ENCODE measurements at places on chromosomes 2 and 18.

DNA sequence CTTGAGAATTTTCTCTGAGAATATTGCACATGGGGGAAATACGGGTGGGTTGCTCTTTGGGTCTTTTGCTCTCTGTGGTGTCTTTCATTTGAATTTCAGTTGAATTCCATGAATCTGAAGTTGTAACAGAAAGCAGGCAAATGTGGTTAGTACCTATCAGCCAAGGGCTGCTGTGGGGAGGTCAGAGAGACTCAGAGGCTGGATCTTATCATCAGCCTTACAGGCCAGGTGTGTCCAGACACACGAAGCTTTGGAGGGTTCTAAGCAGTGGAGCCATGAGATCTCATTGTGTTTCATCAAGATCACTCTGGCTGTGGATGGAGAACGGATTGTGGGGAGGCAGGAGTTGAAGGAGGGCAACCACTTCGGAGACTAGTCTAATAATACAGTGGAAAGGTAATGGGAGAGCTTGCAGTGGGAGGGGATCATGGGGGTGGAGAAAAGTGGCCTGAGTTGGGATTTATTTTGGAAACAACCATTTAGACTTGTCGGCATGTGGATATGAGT, 68.1 kb downstream of the GNAL start:
- no peak for DNase-seq

DNA sequence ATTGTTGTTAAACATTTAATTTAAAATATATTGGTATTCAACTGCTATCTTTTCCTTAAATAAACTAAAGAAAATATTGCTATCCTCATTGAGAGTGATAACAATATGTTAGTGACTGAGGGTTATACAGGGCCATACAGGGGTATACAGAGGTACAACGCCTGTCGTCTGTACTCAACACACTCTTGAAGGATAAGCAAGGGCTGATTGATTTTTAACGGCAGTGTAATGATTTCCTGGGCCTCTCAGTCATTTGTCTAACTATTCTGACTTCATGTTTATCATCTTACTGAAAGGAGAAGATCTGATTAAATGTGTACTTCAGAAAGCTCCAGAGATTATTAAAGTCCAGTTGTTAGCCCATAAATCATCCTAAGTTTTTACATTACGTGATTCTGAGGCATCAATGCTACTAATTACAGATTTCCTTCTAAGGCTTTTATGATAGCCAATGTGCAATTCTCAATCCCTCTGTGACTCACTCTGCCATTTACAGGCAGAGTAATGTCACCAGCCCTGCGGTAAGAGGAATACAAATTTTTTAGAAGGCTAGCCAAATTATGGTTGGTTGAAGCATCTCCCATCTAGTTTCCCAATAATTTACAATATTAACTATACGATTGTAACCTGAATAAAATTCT, 893.0 kb upstream of the CHAC2 start:
- no peak for DNase-seq

- no peak for DNase-seq
Observed at GRCh38 chr2:58594762-58595161, 353.6 kb upstream of the FANCL start.

- peak; percentile 6 for DNase-seq
Observed at GRCh38 chr2:162768656-162769055, 69.9 kb downstream of the KCNH7 start.

DNA sequence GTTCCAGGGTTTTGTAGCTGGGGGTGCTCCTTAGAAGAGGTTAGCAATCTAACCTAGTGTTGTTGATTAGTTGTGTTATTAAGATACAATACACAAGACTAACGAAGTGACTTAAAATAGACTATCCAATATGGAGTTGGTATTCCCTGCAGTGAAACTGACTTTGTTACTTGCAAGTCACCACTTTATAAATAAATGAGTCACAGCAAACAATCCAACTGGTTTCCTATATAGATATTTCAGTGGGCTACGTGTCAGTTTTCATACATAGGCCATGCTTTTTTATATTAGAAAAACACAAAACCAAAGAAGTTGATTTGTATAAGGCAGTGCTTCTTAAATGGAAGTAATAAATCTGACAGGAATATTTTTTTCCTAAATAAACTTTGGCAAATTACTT, 274.0 kb downstream of the CAMKMT start:
- DNase-seq, result no peak

- no peak for DNase-seq
Observed at GRCh38 chr2:23776021-23776420, 150.9 kb downstream of the ATAD2B start.

DNA sequence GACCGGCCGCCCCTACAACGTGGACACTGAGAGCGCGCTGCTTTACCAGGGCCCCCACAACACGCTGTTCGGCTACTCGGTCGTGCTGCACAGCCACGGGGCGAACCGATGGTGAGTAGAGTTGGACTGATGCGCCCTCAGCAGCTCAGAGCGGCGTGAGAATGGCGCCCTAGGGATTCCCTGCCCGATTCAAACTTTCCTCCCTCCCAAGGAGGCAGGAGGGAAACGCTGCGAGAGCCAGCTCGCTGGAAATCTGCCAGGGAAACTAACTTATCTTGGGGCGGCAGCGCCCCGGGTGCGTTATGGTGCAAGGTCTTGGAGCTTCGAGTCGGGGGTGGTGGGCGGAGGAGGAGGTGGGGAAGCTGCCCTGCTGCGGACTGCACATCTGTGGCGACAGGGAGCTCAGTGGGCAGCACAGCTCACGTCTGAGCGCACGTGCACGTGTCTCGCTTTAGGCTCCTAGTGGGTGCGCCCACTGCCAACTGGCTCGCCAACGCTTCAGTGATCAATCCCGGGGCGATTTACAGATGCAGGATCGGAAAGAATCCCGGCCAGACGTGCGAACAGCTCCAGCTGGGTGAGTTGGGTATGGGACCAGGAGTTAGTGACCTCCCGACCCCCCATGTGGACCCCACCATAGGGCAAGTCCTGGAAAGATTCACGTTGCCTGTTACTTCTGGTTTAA, 697 bp downstream of the ITGA4 start:
- DNase-seq, result no peak

- DNase-seq, result no peak
Observed at GRCh38 chr2:149443150-149443549, 112.8 kb downstream of the LYPD6 start.

DNA sequence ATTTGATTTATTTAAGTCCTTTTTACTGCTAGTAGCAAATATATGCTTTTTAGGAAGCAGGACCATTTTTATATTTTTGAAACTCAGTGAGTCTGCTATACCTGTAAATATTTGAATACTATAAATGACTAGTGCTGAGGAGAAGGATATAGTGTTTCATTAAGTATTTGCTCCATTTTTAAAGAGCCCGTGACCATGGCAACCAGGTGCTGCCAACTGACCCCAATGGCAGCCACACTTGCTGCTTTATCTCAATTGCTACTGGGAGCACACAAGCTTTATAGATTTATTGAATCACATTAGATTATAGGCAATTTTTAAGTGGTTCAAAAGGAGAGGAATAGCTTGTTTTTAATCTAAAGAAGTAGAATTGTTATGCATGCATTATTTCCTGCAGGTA, 142.0 kb downstream of the SCG2 start:
- no peak for DNase-seq

DNA sequence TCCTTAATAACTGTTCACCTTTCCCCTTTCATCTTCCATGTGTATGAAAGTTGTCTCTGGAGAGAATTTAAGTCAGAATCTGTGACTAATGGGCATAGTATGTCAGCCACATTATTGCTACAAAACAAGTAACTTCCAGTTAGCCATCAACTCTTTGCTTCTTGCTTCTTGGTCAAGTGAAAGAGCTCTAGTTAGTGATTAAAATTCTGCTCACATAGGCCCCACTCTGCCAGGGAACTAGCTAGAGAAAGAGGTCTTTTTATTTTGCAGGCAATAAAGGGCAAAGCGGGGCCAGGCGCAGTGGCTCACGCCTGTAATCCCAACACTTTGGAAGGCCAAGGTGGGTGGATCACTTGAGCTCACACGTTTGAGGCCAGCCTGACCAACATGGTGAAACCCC, 64.6 kb downstream of the COLEC12 start:
- DNase-seq, result no peak

DNA sequence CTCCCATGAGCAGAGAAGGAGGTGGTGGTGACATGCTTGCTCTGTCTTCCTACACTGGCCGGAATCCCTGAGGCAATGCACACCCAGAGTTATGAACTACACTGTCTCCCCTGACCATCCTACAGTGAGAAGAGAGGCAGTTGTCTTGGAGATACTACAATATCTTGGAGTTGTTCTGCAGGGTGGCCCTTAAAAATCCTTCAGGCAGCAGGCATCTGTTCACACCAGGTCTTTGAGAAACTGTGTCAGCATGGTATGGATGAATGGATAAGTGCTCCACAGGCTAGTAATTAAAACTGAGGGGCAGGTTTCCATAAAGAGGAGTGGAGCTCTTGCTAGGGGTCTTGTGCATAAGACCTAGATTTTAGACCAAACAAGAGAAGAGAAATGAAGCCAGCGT, 223.7 kb upstream of the COPS8 start:
- DNase-seq, result no peak

DNA sequence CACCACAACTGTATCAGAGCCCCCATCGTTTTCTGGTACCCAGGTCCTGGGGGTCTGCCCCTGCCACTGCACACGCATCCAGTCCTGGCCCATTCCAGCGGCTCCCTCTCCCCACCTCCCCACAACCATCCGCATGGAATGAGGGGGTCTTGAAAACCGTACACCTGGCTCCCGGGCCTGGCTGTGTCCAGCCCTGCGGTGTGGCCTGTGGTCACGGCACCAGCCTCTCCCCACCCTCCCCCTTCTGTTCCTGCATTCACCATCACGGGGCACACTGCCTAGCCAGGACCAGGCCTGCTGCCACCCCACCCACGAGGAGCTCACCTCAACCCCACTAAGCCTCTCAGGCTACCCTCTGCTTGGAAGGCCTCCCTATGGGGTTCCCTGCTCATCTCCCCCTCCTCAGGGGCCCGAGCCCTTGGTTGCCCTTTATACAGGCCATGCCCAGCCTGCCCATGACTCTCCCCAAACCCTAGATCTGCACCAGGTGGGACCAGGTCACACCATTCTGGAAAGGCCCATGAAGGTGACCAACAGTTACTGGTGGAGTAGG, 11.4 kb downstream of the GPR35 start:
- no peak for DNase-seq

GRCh38 chr18:32401621-32402020, 69.1 kb downstream of the GAREM1 start:
- DNase-seq, result no peak

- no peak for DNase-seq
Observed at GRCh38 chr18:63297687-63298399, 21.7 kb downstream of the BCL2 start.

All from NCI-H1694 (cell line).